Midbrain (tissue), 1 donor: ENCODE measurements at places on chromosomes 5 and 9.
A peak's percentile ranks its signal among the peaks of the same experiment; 100 is the strongest.

GRCh38 chr9:123568691-123569688, 213.0 kb downstream of the CRB2 start:
- DNase-seq = no peak

DNA sequence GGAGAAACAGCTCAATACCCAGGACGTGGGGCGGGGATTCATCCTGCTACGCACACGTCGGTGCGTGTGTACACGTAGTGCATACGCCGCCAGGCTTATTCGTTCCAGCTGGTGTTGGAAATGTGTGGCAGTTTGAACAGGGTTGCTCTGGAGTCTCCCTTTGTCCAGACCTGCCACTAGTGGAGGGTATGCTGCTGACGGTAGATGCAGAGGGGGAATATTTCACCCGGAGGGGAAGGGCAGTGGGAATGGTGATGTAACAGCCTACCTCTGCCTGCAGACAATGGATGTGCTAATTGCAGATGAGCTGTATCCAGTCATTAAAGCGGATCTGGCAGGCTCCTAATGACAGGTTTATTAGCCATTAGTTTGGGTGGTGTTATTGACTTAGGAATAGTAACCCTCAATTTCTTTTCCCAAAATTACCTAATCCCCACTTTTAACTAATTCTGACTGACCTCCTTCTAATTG, 142.7 kb downstream of the PAX5 start:
- DNase-seq = no peak

DNA sequence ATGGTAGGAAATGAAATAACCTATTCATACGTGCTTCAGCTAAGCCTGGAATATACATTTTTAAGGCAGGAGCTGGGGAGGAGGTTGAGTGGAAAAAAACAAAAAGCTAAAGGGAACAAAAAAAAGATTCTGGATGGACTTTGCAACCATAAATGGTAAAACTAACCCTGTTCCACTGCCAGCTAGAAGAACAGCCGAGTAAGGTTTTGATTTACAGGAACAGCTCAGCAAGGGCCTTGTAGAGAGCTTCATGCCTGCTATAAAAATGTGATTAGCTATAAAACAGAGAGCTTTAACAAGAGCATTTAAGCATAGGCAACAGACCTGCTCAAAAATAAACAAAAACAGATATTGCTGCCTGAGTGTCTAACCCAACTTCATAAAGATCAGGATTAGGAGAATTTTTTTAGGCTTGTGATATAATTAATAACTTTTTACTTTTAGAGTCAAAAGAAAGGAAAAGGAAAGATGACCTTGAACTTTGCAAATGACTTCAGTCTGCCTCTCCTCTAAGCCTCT, 194.8 kb downstream of the FBXL7 start:
- no peak for DNase-seq

DNA sequence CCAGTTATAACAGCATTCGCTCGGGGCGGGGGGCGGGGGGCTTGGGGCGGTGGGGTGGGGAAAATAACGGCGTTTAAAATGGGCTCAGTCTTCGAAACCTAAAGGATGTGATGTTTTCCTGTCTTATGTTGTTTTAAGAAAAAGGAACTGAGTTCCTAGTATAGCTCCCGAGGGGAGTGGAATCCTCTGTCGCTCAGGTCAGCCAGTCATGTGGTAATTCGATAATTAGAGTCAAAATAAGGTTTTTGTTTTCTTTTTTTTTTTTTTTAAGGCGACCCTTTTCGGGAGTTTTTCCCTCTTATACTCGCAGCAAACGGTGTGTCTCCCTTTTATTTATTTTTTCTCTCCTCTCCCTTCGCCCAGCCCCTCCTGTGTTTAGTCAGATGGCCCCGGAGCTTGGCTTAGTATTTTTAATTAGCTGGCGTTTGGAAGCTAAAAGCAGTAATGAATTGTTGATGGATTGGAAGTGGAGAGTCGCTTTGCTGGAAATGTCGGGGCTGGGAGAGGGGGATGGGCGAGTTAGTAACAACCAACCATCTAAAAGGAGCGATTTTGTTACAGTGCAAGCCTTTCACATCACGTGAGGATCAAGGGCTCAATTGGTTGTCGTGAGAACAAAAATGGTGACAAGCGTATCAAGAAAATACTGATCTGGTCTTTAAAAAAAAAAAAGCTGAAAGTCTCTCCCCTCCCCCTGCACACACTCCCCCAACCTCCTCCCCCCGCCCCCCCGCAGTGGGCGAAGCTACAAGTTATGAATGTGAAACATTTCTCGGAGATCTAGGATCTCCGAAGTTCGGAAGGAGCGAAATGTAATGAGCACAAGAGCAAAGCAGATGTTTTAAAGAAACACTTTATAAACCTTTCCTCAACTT, 714 bp upstream of the ZNF608 start:
- DNase-seq = peak; percentile 89

DNA sequence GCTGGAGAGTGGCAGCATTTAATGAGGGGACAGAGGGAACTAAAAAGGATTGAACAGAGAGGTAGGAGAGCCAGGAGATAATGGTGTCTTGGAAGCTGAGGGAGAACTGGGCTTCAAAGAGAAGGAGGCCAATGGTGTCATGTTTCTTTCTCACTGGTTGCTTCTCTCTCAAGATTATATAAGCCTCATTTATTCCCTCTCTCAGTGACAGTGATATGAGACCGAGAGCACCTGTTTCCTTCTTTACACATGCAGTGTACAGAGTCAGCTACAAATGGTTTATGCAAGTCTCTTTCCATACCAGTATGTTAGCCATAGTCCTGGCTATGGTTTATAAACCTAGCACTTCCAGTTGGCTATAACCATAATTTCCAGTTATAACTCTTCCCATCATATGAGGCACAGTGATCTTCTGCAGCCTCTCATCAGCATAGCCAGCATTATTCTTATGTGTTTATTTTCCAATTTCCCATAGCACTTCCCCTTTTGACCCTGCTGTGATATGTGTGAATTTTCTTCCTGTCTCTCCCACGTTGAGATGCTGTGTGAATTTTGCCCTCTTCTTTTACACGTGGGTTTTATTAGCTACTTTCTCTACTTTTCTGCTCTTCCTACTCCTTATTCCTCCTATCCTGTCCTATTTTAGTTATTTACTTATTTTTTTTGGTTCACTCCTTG, 71.2 kb downstream of the UNC13B start:
- DNase-seq = no peak

GRCh38 chr5:16754601-16755000, 137.8 kb upstream of the RETREG1 start:
- DNase-seq = no peak

GRCh38 chr5:34012791-34013190, 4.9 kb upstream of the AMACR start:
- DNase-seq = peak; percentile 34

GRCh38 chr5:58872670-58873273, 289.9 kb downstream of the RAB3C start:
- no peak for DNase-seq

DNA sequence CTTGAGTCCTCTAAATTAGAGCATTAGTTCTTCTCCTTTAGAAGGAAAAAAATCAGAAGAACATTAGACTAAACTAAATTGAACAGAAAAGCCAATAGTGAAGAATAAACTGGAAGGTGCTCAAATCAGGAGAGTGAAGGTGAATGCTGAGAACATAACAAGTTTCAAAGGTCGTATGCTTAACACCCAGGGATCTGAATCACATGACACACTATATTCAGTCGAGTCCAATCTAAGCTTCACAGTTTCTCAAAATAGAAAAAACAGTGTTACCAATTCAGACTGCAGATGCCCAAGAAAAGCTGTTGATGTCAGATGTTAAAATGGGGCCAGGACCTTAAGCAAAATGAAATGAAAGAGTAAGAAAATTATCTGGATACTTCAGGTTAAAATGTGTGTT, 614.5 kb downstream of the EFNA5 start:
- DNase-seq = no peak

DNA sequence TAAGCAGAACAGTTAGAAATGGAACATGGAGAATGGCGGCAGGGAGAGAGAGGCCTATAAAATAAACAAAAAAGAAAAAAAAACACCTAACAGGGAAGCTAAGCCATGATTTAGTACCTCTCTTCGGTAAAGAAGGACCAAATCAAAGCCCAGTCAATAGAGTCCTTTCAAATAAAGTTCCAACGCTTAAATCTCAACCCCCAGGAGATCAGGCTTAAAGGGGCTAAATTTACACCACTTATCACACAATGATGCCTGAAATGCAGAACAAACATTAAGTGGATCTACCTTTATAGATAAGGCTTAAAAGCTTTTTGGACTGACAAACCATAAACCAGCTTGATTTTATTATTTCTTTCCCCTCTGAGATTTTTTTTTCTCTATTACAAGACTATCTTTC, 66.3 kb downstream of the PRELID2 start:
- DNase-seq = no peak

GRCh38 chr9:74645007-74645639, 148.0 kb downstream of the RORB start:
- DNase-seq = peak; percentile 47

DNA sequence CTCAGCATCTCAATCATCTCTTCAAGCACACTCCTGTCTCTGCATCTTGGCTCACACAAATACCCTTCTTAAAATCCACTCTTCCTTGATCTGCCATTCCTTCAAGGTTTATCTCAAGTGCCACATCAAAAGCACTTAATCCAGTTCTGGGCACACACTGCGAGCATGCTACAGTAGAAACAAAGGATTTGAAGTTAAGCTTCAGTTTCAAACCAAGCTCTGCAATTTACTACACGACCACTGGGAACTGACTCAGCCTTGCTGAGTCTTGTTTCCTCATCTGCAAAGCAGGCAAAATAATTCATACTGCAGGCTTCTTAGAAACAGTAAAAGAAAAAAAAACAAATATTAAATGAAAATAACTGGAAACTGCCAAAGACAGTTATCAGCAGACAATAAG, 50.5 kb upstream of the CTNNAL1 start:
- DNase-seq = no peak

DNA sequence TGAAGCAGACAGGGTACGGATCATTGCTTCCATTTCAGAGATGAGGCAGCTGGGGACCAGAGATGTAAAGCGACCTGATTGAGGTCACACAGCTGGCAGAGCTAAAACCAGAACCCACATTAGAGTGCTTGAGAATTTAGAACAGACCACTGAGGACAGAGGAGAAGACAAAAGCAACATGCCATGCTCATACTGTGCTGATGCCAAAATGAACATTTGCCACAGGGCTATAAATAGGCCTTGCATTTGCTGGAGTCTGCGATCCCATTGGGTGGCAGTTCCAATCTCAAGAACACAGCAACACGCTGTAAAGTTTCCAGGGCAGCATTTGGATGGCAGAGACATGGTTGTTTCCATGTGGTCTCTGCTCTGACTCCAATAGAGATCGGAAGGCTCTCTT, 222.4 kb upstream of the TBC1D2 start:
- DNase-seq = no peak

DNA sequence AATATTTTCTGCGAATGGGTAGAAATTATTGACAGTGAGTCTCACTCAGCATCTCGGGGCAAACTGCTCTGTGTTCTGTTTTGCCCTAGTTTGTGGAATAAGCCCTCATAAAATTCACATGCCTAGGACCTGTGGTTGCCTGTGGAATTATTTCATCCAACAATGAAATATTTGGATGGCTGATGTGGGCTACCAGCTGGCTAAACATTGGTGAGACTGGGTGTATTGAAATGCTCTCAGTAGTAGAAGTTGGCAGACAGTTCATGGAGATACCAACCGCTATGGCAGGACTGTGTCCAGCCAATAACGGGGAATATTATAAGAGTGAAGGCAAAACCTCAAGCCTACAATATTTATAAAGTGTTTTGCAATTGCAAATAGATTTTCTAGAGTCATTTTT, 344.1 kb upstream of the RPS23 start:
- DNase-seq = no peak

DNA sequence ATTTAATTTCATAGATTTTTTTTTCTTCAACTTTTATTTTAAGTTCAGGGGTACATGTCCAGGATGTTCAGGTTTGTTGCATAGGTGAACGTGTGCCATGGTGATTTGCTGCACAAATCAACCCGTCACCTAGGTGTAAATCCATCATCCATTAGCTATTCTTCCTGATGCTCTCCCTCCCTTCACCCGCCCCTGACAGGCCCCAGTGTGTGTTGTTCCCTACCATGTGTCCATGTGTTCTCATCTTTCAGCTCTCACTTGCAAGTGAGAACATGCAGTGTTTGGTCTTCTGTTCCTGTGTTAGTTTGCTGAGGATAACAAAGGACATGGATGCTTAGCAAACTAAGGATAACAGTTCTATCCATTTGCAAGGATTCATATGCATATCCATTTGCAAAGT, 209.1 kb upstream of the ADCY2 start:
- no peak for DNase-seq

DNA sequence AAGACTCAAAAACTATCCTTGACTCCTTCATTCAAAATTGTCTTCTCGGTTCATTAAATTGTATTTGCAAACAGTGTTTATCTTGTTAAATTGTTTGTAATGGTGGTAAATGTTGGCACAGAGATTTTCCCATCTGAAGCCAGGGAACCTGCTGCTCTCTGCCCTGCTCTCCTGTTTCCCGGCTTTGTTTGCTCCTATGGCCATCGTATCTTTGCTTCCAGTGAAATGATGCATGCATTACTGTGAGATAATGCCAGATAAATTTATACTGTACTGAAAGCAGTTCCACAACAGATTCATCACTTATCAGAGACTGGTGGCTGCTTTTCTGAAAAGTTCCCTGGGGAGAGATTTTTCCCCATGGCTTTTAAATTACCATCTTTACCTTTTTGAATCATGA, 81.4 kb downstream of the CD180 start:
- DNase-seq = no peak

- DNase-seq = no peak
These were observed 401.6 kb downstream of the TMEM232 start for GRCh38 chr5:110324876-110325275.

DNA sequence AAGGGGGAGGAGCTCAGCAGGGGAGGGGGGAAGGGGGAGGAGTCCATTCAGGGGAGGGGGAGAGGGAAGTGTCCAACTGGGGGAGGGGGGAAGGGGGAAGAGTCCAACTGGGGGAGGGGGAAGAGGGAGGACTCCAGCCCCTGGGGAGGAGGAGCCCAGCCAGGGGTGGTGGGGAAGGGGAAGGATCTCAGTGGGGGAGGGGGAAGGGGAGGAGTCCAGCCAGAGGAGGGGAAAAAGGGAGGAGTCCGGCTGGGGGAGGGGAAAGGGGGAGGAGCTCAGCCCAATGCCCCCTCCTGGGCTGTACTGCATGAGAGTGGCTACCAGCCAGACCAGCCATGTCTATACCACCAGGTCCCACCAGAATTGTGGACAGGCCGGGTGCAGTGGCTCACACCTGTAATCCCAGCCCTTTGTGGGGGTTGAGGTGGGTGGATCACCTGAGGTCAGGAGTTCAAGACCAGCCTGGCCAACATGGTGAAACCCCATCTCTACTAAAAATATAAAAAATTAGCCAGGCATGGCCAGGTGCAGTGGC, 30.6 kb upstream of the ADAMTS2 start:
- DNase-seq = no peak
